ENCODE measurements at places on chromosomes 11 and 22.
A peak's percentile ranks its signal among the peaks of the same experiment; 100 is the strongest.

- DNase-seq, result no peak
Measured at GRCh38 chr11:111912535-111912934, at the start of gene HSPB2. TSS of gene HSPB2 (plus strand) at chr11:111912734. CDS start at chr11:111912830, 96 bp downstream.

DNA sequence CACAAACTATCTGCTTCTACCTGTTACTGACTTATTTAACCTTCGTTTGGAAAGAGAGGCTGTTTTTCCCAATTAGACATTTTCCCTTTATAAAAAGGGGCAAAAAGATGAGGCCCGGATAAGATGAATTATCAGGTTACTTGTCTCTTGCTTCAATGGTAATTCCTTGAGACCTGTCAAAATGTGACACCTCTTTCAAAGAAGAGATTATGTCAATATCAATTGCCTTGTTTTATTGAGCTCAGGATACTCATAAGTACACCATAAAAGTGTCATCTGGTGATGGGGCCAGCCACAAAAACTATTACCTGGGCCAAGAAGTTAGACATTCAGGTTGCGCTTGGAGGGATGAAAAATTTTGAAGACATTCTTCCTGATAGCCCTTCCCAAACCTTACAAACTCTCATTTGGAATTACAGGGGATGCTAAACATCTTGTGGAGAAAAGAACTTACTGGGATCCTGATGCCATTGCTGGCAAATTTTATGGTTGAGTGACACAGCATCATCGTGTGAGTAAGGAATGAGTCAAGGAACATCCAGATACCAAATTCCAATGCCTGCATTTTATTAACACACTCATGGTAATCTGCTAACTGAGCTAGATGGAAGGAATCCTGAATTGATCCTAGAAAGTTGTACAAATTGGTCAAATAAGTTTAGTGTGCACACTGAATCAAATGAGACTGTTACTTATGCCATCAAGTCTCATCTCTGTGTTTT lies 1071.2 kb downstream of the LRRC4C start:
- no peak for DNase-seq

- no peak for DNase-seq
Measured at GRCh38 chr11:13262096-13262495, 15.5 kb upstream of the BMAL1 start.

DNA sequence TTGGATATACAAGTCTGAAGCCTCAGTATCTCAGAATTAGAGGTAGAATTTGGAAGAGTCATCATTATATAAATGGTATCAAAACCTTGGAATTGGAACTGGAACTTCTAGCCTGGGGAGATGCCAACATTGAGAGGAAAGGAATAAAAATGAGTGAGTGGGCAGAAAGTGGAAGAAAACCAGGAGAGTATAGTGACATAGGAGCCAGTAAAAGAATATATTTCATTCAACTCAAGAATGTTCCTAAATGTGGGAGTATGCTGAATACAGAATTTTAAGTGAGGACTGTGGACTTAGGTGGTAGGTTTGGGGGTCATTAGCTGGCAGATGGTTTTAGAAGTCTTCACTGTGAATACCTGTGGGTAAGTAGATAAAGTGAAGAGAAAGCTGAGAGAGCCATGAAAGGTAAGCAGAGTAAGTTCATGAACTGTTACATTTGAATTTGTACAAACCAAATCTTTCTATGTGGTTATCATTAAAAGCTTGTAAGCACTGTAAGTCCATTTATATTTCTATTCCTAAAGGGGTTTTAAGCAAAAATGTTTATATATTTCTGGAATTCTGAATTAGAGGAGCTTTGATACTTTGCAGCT lies 60.2 kb downstream of the PDHX start:
- DNase-seq, result no peak

DNA sequence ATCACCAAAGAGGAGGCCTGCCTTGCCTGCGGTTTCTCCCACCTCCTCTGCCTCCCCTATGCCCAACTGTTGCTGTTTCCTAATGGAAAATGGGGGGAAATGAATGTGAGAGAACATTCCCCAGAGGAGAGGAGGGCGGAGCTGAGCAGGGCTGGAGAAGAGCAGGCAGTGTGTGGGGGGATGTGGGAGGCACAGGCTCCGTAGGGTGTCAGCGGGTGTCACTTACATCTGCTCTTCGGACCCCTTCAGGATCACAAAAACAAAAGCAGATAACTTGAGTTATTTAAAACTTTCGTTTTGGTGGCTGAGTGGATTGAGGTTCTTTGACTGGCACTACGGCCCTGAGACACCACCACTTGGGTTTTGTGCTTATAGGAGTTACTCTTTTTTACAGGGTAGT lies 93.8 kb downstream of the CEP164 start:
- no peak for DNase-seq

- DNase-seq, result no peak
Measured at GRCh38 chr11:120601536-120601935, 90.0 kb downstream of the GRIK4 start.

DNA sequence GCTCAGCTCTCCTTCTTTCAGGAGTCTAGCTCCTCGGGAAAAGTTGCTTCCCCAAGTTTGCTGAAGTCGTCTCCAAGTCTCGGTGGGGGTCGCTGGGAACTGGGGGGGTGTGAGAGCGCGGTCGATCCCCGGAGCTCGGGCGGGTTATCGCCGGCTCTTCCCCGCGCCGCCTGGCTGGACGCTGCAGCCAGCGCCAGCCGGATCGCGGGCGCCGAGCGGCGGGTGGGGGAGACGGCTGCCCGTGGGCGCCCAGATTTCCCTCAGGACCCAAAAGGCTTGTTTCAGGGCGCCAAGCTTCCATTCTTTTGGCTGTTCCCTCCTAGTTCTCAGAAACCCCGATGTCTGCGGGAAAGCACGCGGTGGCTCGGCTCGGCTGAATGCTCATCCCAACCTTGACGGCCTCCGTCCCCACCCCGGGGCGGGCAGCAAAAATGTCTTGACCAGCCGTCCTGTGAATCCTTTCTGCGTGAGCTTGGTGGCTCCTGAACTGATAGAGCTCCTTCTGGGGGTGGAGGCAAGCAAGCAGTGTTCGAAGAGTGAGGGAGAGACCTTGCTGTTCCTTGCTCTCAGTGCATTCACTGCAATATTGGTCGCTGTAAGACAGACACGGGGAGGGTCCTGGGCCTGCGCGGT lies 1.7 kb downstream of the ZBTB16 start:
- no peak for DNase-seq

DNA sequence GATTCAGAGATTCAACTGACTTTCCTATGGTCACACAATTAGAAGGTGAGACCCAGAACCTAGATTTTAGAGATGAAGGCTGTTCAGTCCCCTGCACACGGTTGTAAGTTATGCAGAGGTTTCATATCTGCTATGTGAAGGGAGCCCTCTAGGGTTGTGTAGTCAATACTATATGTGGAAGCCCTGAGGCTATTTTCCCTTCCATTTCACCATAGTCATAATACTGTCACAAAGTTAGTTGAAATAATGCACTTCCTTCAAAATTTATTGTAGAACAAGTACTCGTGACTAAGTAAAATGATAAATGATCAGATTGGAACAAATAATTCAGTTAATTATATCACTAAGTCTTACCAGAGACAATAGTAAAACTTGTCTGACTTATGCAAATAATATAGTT lies 48.8 kb downstream of the ENDOD1 start:
- no peak for DNase-seq

- no peak for DNase-seq
Measured at GRCh38 chr11:110894224-110894623, 182.0 kb upstream of the ARHGAP20 start.

DNA sequence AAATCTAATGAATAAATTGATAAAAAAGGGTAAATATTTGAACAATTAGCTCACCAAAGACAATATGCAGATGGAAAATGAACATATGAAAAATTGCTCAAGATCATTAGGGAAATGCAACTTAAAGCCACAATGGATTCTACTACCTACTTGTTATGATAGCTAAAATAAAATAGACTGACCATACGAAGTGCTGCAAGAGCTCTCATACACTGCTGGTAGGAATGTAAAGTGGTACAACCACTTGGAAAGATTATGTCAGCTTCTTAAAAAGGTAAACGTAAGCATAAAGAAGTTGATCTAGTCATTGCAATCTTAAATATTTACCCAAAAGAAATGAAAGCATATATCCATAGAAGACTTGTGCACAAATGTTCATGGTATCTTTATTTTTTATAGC lies 504.2 kb upstream of the ARHGAP42 start:
- DNase-seq, result no peak

GRCh38 chr11:132779497-132779896 lies 752.8 kb downstream of the OPCML start:
- no peak for DNase-seq

DNA sequence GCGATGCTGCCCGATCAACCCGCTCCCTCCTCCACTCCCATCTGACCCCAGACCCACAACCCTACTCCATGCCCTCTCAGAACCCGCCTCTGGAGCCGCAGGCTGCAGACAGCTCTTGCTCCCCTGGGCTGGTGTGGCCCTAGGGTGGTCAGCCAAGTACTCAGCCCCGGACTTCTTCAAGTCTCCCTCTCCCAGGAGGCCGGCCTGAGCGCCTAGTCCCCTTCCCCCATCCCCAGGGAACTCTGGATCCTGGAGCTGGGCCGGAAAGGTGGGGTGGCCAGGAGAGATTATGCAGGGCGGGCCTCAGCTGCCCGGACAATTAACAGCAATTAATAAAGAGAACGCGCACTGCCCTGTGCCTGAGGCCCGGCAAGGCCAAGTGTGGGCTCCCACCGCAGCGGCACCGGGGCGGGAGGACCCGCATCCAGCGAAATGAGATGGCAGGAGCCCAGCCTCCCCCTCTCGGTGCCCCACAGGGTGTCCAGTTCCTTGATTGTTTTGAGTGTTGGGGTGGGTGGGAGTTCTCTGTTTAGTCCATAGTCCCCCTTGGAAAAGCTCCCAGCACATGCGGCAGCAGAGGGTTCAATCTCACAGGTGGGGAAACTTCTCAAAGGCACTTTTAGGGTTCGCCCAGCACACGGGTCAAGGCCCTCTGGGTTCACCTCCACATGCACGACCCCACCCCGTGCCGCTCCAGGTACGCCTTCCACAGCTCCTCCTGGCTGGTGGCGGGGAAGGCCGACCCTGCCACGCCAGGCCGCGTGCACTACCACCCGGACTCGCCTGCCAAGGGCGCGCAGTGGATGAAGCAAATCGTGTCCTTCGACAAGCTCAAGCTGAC lies 3.1 kb downstream of the TBX1 start:
- DNase-seq, result no peak

GRCh38 chr11:85313741-85314140 lies 313.4 kb downstream of the DLG2 start:
- DNase-seq, result no peak

DNA sequence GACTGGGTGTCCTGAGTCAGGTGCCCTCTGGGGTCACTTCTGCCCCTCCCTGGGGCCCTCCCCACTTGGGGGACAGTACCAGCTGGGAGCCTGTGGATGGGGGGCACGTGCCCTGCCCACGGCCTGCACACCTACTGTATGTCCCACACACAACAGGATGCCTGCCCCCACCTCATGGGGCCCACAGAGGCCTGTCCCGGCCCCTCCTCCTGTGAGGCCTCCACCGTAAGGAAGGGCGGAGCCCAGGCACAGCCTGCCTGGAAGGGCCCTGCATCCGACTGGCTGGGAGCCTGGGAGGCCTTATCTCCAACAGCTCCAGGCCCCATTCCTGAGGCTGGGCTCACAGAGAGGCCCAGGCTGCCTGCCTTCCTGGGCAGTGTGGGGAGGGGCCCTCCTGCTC lies 47.8 kb downstream of the BRSK2 start:
- no peak for DNase-seq

- DNase-seq, result no peak
Measured at GRCh38 chr11:33248416-33248971, 8.7 kb upstream of the HIPK3 start.

- DNase-seq, result peak; percentile 21
Measured at GRCh38 chr22:49951000-49951677, 9.4 kb upstream of the PIM3 start.

- peak; percentile 75 for DNase-seq
Measured at GRCh38 chr22:50326956-50327710, at the start of gene DENND6B. TSS of gene DENND6B (minus strand) at chr22:50327012. CDS start at chr22:50326988, 24 bp downstream.

- DNase-seq, result no peak
Measured at GRCh38 chr11:77125191-77125590, 2.9 kb upstream of the MYO7A start.

DNA sequence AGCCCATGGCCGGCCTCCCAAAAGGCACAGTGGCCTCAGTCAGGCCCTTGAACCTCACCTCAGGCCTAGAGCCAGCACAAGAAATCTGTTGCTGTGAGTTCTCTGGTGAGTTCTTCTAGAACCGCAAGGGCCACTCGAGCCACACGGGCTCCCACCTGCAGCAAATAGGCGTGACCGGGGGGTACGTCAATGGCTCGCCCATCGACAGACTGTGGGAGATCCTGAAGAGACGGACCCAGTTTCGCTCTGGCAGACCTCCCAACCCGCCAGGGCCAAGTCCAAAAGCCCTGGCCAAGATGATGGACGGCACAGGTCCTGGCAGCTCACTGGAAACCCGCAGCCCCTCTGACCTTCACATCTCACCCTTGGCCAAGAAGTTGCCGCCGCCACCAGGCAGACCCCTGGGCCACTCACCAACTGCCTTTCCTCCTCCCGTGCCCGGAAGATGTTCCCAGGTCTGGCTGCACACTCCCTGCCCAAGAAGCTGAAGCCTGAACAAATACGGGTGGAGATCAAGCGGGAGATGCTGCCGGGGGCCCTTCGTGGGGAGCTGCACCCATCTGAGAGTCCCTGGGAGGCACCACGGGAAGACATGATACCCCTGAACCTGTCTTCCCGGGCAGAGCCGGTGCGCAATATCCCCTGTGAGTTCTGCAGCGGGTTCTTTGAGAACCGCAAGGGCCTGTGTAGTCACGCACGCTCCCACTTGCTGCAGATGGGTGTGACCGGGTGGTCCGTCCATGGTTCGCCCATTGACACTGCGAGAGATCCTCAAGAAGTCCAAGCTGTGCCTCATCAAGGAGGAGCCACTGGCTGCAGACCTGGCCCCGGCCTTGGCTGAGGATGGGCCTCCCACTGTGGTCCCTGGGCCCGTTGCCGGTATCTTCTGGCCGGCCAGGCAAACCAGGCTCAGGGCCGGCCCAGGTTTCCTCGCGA lies 544.2 kb upstream of the CCDC179 start:
- no peak for DNase-seq

DNA sequence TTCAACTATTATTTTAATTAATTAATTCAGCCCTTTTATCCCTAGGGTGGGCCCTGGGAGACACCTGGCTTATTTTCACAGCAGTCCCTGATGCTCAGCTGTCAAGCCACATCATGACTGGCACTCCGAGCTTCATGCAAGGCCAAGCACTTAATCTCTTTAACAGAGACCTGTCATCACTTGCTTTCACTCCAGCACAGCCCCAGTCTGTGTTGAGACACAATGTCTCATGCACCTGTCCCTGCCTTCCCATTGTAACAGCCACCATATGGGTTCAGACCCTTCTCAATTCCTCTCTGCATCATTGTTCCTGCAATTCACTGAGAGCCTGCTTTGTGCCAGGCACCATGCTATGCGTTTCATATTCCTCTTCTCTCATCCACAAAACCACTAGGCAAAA lies 222.2 kb upstream of the TENM4 start:
- peak; percentile 94 for DNase-seq

All from NCI-H345 (cell line).